ENCODE measurements at places on chromosomes 3 and 15.

DNA sequence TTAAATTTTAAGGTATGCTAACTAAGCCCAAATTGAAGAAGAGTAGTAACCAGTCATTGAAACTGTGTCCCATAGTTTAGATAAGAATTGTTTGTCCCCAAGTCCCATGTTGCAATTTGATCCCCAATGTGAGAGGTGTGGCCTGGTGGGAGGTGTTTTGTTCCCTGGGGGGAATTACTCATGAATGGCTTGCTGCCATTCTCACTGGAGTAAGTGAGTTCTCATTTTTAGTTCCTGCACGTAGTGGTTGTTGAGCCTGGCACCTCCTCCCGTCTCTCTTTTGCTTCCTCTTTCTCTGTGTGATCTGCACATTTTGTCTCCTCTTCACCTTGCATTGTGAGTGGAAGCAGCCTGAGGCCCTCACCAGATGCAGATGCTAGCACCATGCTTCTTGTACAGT lies 1271.0 kb downstream of the NSUN3 start:
- DNase-seq = peak; percentile 49

DNA sequence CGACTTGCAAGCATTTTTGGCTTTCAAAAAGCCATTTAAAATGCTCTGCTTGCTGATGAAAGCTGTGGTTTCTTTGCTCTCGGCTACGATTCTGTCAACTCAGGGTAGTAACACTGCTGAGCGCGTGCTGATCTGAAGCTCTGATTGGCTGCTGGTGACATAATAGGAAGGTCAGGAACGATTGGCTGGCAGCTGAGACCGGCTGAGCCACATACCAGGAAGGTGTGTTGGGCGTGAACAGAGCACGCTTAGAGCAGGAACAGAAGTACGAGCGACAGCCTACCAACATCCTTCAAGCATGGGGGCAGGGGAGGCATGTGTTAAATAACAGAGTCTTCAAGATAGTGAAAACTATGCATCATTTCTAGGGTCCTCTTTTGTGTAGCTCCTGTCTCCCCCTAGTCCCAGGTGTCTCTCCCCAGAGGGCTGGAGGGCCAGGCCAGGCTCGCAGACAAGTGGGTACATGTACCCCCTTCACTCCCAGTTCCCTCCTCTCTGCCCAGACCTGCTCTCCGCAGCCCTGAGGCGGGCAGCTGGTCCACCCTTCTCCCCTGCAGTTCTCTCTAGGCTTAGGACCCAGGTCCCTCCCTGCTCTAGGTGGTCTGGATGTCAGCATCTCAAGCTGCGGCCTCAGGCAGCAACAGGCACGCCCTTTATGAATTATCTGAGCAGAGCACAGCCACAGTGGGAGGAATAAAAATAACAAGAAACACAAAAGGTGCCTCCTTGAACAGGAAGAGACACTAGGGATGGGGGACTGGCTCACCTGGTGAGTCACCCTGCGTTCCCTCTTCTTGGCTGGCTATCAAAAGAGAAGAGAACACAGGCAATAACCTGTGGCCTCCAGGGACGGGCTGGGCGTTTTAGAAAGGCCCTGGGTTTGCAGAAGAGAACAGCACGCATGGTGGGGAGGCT lies 76.0 kb downstream of the TAMM41 start:
- peak; percentile 93 for DNase-seq

- DNase-seq = no peak
Measured at GRCh38 chr3:128748557-128748956, 22.6 kb downstream of the RAB7A start.

DNA sequence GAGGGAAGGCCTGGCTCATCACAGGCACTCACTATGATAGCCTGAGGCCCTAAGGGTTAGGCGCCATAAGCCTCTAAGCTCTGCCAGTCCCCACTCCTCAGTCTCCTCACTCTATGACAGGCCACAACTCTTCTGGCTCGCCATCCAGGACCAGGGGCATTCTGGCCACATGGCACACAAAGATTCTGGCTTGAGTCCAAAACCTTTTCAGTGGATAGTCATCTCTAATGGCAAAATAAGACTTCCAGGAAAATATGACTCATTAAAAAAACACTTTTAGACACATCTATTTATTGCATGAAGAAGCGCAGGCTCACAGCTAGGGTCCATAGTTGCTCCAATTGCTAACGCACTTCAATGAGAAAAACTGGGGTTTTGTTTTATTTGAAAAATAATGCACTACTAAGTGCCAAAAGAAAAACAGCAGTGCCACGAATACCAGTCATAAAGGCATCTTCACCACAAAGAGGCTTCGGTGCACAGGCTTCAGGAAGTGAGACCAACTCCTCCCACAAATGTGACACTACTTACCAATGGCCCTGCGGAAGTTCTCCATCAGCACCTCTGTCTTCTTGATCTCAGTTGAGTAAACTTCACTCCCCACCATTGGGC lies 11.1 kb downstream of the RUVBL1 start:
- peak; percentile 91 for DNase-seq

DNA sequence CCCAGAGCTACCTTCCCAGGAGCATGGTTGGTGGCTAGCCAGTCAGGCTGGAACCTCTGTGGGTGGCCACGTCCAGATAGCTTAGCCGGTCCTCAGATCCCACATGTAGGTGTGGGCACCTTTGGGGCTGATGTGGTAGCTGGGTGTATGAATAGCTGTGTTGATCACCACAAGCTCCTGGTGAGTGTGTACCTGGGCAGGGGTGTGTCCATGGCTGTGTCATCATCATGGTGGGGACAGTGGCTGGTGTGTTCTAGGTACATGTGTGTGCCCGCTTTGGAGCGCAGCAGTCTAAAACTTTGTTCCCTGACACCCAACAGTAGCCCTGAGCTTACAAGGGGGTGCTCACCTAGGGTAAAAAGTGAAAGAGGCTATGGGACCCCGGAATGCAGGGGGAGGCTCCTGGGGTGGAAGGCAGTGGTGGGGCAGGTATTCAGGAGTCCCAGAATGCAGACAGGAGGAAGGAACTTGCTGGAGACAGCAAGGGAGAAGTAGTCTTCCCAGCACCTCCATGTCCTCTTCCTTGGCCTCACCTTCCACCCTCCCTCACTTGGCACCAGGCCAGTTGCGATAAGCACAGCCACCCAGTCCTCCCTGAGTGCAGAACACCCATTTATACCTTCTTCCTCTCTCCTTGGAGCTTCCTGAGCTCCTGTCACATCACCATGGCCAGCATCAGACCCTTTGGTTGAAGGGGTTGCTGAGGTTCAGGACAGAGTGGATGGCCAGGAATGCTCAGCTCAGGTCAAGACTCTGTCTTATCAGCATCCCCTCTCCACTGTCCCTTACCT lies 1.2 kb downstream of the CISH start:
- no peak for DNase-seq

DNA sequence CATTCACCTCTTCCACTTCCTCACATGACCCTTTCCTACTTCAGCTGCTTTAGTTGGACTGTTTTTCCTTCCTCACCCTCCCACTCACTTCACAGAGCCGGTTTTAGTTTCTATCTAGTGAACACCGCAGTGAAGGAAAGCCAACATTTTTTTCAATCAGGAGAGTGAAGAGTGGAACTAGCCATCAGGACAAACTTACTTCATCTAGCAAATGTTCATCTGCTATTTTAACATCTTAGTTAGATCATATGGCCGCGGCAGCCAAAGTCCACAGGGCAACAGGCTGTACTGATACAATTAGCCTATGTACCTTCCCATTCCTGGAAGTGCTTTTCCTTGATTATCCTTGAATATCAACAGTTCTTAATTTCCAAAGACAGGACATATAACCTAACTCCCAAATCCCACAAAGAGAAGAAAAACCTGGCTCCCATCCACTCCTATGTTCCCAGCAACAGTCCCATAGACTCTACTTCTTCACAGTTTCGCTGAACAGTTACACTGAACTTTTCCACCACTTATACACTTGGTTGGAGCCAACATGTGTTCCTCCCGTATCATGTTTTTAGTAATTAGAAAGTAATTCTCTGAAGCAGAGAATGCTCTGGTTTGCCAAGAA lies 456.2 kb upstream of the THBS1 start:
- DNase-seq = no peak

DNA sequence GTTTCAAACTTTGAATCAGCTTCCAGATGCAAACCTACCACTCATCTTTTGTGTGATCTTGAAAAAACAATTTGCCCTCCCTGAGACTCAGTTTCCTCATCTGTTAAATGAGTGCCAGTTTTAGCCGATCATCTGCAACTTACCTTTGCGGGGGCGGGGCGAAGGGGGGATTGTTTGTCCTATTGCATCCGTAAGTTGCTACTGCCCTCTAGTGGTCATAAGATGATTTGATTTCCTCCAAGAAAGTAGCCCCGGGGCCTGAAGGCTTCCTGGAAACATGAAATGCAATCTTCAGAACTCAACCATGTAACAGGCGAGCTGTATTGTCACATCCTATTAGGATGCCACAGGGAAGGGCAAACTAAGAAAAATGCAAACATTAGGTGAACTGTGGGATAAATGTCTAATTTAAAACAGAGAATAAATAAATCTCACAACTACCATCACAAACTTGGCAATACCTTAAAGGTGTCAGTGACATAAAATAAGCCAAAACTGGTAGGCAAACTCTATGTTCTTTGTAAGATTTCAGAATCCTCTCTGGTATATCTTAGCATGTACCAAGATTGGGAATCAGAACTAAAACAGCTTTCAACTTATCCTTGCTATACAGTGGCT lies 63.5 kb upstream of the CLDN18 start:
- DNase-seq = peak; percentile 75

- DNase-seq = peak; percentile 43
Measured at GRCh38 chr3:4993276-4994143, 14.3 kb downstream of the BHLHE40 start.

GRCh38 chr3:193030276-193030675 lies 112.6 kb upstream of the MB21D2 start:
- no peak for DNase-seq

DNA sequence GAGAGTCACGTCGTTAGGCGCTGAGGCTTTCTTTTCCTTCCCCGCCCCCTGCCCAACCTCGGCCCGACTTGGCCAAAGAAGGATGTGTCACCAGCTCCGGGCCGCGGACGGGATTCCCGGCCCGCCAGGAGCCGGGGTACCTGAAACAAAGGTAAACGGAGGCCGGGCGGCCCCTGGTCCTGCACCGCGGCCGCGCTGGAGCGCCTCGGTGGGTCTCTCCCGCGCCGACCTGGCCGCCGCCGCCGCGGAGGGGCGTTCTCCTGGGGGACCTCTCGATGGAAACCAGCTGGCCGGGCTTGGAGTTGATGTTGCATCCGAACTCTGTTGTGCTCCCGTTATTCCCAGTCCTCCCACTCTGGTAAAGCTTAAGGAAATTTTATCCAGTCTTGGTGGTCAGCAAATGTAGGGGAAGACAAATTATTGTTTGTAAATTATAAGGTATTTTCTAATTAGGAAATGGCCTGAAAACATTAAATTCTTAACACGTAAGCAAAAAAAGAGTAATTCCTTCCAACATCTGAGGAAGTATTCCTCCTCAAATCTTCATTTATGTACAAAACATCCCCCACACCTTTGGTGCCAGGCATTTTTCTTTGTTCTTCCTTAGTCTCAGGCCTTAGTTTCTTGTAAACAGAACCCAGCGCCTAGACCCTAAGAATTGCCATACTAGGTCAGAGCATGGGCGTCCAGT lies 888 bp downstream of the PPP2R3A start:
- DNase-seq = no peak

GRCh38 chr3:37902674-37903073 lies 41.0 kb downstream of the CTDSPL start:
- DNase-seq = no peak

DNA sequence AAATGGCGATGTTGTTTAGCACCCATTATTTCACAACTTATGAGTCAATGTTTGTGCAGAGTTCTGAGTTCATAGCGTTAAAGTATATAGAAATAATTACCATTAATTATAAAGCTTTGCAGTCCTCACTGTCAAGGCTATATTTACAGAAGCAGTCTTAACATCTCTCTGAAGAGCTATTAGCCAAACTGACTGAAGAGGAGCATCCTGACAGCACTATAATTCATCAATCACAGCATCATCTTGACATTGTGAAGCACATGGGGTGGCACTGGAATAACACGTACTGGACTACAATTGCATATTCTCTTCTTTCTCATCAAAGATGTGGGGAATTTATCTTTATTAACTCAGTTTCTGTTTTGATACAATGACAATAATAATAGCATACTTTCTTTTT lies 260.6 kb upstream of the MME start:
- no peak for DNase-seq

DNA sequence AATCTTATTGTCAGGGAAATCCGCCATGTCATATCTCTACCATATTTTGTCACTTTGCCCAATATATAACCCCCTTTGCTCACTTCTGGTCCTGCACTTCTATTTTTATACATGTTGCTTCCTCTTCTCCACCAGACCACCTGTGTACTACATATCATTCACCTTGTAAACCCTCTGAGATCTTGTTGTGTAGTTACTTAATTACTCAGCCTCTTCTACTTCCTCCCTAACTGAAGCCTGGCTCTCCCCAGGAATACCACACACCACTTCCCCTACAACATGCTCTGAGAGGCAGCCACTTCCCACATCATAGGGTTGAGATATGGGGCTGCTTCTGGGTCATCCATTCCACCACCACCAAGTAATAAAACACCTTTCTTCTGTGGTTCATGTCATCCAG lies 10.0 kb downstream of the HEXA start:
- no peak for DNase-seq

DNA sequence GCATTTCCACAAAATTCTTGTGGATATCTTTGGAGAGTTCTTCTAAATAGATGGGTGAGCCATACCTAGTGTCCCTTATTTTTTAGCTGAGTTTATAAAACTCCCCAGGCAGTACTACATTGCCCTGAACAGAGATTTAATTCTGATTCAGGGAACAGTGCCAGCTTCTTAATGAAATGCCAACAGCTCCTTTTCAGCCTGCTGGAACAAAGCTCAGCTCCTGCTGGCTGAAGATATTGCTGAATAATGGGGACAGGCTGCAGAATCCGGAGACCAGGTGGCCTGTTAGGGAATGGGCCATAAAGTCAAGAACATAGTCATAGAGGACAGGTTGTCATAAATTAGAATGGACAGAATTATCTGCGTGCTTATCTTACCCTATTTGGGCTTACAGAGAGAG lies 8.9 kb downstream of the HGD start:
- no peak for DNase-seq

DNA sequence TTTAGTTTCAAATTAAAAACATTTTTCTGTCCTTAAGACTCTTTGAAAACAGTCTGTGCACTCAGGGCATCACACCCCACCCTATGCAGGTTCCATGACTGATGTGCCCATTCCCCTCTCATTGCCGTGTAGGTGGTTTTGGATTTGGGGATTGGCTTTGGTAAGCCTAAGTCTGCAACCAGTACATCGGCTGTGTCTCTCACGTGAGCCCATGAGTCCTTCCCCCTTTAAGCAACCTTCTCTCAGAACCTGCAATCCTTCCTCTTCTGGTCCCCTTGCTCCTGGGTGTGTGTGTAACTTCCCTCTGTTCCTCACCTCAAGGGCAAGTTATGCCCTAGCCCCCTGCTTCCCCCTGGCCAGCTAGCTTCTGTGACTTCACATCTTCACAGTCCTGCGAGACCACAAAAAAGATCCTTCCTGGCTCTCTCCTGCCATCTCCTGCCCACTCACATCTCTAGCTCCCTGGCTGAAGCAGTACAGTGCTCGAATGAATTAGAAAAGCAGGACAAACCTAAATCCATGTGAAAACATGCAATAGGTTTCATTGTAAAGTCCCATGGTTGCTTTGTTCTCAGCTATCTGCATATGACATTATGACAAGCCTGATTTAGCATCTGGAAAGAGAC lies 126.7 kb downstream of the UACA start:
- DNase-seq = peak; percentile 32

Data from renal cortical epithelial cell (primary cell).